Epithelial cell of alveolus of lung (primary cell): ENCODE measurements at places on chromosomes 1 and 21. TPM values are rescaled to one million over a fixed set of nuclear protein-coding genes. Genes with fewer than 3 reads are reported as not detected.

Gene MYCL
- 0.32 and 0.52 TPM in 2 replicates for total RNA-seq

Gene RNF115
- 5.6 and 6.9 TPM in 2 replicates for total RNA-seq

Gene PCAT6
- total RNA-seq: 0.65 and 2.4 TPM in 2 replicates

Gene KLHDC8A
- 0.08 and 1.2 TPM in 2 replicates for total RNA-seq

Gene TRIM17
- 0.39 and 1.6 TPM in 2 replicates for total RNA-seq

Gene CR1L
- total RNA-seq: not detected in 2 replicates

Gene PRDX6
- total RNA-seq: 275 and 449 TPM in 2 replicates

Gene ANGPTL7
- not detected in 2 replicates for total RNA-seq

Gene OR10Z1
- total RNA-seq: not detected in 2 replicates

Gene ADCY10
- 0.78 and 1.2 TPM in 2 replicates for total RNA-seq

Gene CD1C
- not detected in 2 replicates for total RNA-seq

Gene KIAA1614
- 5.2 and 10.5 TPM in 2 replicates for total RNA-seq

Gene TMEM269
- total RNA-seq: 0.32 TPM in 1 of 2 replicates, not detected in the other

Gene DR1
- 31.2 and 39.3 TPM in 2 replicates for total RNA-seq

Gene SUMO3
- 71.9 and 80.0 TPM in 2 replicates for total RNA-seq

Gene FCRLB
- 1.0 and 1.2 TPM in 2 replicates for total RNA-seq

Gene NBPF10
- 0.96 and 1.0 TPM in 2 replicates for total RNA-seq

Gene CRYAA
- total RNA-seq: not detected in 2 replicates

Gene VAV3
- 0.39 TPM in 1 of 2 replicates, not detected in the other for total RNA-seq

Gene CR1
- total RNA-seq: not detected in 2 replicates

Gene CTTNBP2NL
- 13.0 and 15.4 TPM in 2 replicates for total RNA-seq

Gene ANKRD45
- 0.52 and 0.64 TPM in 2 replicates for total RNA-seq

Gene CRB1
- total RNA-seq: 0.08 and 0.52 TPM in 2 replicates

Gene C1QA
- total RNA-seq: not detected in 2 replicates

Gene FNBP1L
- total RNA-seq: 14.0 and 18.0 TPM in 2 replicates

Gene DCST1
- total RNA-seq: not detected in 2 replicates

Gene ARHGEF11
- 12.2 and 24.7 TPM in 2 replicates for total RNA-seq

Gene CDCA8
- total RNA-seq: 6.2 and 17.8 TPM in 2 replicates
